ENCODE measurements at places on chromosomes 3 and 15.

- DNase-seq: no peak
Measured at GRCh38 chr3:180184816-180185215, 148.1 kb upstream of the PEX5L start.

GRCh38 chr15:44045217-44045616 lies 149.9 kb downstream of the FRMD5 start:
- no peak for DNase-seq

- no peak for DNase-seq
Measured at GRCh38 chr3:30502051-30502741, 104.2 kb upstream of the TGFBR2 start.

GRCh38 chr15:33656168-33656567 lies 312.1 kb upstream of the CHRM5 start:
- DNase-seq: no peak

DNA sequence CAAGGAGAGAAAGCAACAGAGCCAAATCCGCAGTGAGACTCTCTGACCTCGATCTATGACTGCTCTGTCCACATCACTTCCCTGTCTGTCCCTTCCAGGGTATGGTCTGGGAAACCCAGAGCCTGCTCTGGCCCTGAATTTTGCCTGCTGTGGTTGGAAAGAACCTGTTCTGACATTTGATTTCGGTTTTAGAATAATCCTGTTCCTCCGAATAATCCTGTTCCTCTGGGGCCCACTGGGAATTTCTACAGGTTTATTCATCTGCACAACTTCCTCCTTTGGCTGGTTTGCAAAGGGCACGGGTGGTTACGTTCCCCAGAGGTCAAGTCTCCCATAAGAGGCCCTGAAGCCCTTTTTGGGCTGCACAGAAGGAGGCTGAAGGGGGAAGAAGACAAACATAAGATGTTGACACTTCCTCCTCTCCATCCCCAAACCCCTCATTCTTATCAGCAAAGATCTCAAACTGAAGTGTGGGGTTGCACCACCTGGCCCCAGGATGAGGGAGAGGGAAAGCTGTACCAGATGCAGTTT lies 10.6 kb downstream of the LAMP3 start:
- no peak for DNase-seq

DNA sequence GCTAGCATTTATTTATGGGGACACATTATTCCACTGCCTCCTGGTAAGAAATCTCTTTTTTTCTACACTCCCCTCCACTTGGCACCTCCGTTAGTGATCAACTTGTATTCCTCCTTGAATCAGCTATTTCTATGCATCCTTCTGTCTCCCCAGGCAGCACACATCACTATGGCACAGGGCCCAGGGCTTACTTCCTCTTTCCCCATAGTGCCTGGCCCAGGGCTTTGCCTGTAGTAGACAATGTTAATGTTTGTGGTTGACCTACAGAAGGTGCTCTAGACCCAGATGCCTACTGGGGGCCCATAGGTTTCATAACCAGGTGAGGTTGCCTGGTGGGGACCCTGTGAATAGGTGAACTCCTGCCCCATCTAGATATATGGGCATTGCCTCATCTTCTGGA lies 44.9 kb downstream of the EPHB1 start:
- DNase-seq: no peak

- no peak for DNase-seq
Measured at GRCh38 chr3:131053043-131053859, 26.6 kb downstream of the NEK11 start.

- DNase-seq: no peak
Measured at GRCh38 chr3:151933234-151933853, 59.9 kb downstream of the SUCNR1 start.

DNA sequence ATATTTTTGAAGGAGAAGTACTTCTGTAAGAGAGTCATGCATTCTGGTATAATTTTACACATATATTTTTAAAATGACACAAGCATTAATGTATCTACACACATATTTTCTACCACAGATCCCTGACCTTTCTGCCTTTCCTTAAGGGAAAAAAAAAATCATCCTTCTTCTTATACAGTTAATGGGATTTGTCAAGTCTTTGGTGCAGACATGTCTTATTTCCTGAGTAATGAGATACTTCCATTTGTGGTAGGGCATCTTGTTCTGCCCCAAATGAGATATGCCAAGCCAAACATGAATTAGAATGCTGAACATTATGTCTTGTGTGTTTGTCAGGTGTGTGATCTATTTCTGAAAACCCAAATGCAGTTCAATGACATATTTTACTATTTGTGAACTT lies 329.9 kb downstream of the RBMS3 start:
- DNase-seq: no peak

GRCh38 chr3:38001456-38002081 lies 11.0 kb downstream of the VILL start:
- peak; percentile 16 for DNase-seq

DNA sequence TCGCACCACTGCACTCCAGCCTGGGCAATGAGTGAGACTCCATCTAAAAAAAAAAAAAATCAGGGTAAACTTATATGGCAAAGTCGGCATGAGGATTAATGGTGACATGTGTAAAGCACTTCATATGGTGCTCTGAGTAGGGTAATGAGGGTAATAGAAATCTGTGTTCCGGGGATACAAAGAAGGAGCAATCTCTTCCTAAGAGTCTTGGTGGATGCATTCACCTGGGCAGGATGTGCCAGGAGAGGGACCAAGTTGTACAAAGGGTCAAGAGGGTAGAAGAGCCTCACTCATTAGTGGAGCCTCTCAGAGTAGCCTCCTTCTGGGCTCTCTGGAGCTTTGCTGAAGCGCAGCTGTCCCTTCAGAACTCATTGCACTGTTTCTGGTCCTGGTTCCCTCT lies 9.3 kb upstream of the CX3CR1 start:
- DNase-seq: no peak

GRCh38 chr15:99704444-99704838 lies 28.8 kb downstream of the LYSMD4 start:
- no peak for DNase-seq

- no peak for DNase-seq
Measured at GRCh38 chr3:188178293-188178936, 24.5 kb downstream of the LPP start.

DNA sequence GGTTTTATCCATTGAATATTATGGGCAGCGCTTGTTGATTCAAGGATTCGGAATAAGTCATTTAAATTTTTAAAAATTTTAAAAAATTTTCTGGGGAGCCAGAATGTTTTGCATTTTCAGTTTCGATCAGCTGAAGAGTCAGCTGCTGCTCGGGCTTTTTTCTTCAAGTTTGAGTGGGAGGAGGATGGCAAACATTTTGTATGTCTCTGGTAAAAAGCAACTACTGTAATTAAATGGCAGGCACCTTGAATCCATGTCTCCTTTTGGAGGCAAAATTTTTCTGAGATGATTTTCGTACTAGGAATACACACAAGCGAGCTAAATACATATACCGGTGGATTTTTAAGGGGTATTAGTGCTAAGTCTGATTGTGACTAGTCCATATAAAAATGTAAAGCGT lies 612 bp downstream of the C3orf38 start:
- DNase-seq: no peak

- no peak for DNase-seq
Measured at GRCh38 chr15:31556494-31557150, 230.0 kb downstream of the KLF13 start.

DNA sequence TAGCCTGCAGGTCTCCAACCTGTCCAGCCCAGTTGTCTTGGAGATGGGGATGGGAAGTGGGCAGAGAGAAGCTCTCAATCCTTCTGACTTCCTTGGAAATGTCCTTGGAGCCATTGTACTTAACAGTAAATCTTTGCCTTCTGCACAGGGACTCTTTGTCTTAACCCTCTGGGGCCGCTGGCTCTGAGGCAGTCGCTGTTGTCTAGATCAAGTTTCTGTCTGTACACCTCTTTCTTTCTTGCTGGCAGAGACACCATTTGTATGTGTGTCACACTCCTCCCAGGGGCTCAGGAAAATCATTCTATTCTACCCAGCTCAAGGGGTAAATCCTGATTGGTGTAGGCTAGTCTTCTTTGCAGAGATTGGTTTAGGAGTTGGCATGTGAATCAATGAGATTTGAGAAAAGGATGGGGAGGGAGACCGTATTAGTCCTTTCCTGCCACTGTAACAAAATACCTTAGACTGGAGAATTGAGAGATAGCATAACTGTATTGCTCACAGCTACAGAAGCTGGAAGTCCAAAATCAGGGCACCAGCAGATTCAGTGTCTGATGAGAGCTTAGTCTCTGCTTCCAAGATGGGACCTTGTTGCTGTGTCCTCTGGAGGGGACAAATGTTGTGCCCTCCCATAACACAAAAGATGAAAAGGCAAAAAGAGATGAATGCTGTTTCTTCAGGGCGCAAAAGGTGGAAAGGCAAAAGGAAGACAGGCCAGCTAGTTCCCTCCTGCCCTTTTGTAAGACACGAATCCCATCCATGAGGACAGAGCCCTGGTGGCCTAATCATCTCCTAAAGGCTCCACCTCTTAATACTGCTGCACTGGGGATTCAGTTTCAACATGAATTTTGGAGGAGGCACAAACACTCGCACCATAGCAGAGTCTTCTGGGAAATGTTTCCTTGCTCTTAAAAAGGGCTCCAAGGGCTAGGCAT lies 66.3 kb downstream of the PPCDC start:
- no peak for DNase-seq

DNA sequence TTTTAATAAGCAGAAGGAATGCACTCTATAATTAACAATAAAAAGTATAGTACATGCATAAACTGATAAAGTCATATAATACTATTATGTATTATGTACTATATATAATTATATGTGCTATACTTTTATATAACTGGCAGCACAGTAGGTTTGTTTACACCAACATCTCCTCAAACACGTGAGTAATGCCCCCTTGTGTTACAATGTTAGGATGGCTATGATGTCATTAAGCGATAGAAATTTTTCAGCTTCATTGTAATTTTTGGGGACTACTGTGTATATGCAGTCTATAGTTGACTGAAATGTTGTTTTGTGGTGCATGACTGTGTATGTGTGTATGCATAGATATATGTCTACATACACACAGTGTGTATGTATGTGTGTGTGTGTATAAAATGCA lies 100.6 kb downstream of the SLMAP start:
- DNase-seq: no peak

DNA sequence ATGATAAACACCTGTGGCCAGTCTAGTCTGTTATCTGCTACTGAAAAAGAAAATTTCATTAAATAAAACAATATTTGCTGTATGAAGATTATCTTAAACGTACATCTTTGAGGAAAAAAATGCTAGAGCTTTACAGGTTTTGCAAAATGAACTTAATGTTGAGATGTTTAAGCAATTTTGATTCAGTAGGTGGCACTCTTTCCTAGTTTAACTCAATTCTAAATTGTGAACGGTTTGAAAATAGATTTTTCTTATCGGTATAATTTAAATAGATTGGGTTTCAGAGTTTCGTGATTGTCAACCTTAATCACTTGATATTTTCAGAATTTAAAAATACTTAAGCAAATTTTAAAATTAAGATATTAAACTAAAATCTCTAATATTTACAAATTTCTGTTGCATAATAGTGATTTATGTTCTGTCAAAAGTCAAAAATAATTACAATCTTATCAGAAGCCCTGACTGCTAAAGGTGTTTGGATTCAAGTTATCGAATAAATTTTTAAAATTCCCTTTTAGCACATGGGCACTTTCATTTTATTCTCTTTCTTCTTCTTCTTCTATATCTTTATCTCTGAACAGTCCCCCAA lies 7.0 kb upstream of the RNF111 start:
- no peak for DNase-seq

- DNase-seq: peak; percentile 78
Measured at GRCh38 chr15:42457445-42458442, 33.2 kb downstream of the ZNF106 start.

GRCh38 chr3:12042638-12043037 lies 38.5 kb downstream of the SYN2 start:
- no peak for DNase-seq

- no peak for DNase-seq
Measured at GRCh38 chr3:149662240-149662887, 4.5 kb upstream of the WWTR1 start.

- DNase-seq: no peak
Measured at GRCh38 chr15:86647810-86648440, 568.3 kb downstream of the AGBL1 start.

DNA sequence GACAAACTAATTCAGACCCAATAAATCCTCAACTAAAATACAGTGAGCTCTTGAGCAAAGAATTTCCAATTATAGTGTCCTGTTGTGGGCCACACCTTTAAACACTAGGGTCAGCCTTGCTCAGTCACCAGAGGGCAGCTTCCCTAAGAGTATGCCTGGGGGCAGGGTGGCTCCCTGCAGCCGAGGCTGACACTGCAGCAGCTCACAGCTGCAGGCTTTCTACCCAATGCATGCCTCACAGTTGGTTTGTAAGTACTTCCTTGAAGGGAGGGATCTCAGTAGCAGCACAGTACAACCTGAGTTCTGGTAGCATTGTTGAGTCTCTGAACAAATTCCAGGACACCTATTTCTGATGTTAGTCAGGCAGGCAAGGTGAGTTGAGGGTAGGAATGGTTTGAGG lies 335.6 kb downstream of the TUSC7 start:
- no peak for DNase-seq

DNA sequence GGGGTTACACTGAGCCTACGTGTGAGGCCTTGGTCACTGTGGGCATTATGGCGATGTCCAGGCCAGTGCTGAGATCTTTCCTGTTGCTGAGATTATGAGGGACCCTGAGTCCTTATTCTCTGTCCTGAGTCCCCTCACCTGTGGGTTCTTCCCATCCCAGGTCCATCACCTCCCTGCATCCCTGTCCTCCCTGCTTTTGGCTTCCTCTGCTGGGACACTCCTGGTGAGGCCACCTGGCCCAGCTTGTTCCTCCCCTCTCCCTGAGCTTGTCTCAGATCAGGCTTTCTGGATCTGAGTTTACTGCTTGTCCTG lies 36.1 kb downstream of the AMOTL2 start:
- DNase-seq: no peak

GRCh38 chr3:106522397-106522796 lies 653.6 kb upstream of the CBLB start:
- DNase-seq: no peak

DNA sequence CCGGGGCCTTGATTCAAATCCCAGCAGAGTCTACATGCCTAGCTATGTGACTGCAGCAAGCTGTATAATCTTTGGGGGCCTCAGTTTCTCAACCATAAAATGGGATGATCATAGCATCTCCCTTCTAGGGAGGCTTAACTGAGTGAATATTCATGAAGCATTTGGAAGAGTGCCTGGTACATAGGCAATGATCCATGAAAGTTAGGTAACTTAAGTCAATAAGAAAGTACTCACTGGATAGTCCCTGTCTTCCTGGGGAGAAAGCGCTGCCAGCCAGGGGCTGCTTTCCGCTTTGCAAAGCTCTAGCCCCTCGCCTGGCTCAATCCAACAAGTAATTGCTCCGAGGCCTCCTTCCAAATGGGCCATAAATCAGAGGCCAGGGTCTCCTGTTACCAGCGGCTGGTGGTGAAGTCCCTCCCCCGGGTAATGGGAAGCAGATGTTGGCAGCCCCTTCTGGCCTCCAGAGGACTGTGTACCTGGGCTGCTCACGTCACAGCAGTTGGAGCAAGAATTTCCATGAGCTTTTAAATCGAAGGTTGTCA lies 521.9 kb upstream of the PROK2 start:
- DNase-seq: no peak

- no peak for DNase-seq
Measured at GRCh38 chr3:32181796-32182195, 56.7 kb upstream of the CMTM8 start.
